CMK (cell line): ENCODE measurements at places on chromosomes 2 and 18.

DNA sequence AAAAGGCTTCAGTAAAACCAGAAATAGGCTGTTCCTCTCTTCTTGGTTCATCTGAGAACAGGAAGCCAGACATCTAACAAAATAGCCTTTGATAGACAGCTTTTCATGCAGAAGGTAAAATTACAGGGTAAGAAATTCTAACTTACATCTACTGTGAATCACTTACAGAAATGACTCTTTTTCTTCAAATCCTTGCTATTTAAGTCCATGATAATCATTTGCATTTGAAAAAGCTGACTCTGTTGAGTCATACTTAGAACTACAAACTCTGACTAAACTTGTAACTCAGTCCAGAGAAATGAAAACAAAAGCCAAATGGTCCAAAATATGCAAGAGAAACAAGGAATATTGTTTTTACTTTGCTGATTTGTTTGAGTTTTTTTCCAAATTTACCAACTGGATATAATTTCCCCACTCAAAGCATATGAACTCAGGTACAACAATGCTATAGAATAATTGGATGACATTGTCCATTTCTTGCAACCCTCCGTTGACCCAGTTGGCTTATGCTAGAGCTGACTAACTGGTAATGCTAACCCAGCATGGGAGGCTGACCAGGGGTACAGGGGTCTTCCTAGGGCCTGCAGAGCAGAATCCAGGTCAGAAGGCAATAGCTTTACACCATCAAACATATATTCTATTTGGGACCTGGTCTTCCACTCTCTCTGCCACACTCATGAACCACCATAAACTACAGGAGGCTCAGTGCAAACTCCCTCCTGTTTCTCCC, 18.8 kb upstream of the MREG start:
- DNase-seq = no peak

DNA sequence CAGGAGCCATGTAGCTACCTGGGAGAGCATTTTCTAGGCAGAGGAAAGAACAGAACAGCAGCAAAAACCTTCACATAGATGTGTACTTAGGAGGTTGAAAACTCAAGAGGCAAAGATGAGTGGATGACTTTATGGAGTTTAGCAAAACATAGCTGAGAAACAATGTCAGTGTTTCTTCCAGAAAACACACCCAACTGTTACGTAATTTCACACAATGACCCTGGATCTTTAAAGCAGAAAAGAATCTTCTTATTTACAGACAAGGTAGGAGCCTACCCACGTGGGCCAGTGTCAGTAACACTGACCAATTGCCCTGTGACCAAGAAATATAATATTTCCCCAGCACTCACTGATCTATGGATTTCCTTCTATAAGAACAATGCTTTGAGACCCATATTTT, 254.6 kb downstream of the CDH20 start:
- no peak for DNase-seq

DNA sequence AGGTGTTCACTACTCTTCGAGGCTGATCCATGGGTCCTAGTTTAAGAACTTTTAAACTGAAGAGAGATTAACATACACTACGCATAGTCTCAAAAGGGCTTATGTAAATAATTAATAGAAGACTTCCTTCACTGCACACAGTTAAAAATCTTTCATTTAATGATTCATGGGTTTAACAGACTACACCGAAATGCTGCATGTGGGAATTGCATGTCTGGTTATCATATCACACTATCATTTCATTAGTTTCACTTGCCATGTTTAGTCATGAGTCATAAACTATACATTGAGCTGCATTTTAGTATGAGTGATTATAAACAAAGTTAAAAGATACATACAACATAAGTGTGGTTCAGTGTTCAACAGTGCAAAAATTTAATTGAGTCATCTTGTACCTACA, 31.2 kb downstream of the GLS start:
- DNase-seq = no peak

DNA sequence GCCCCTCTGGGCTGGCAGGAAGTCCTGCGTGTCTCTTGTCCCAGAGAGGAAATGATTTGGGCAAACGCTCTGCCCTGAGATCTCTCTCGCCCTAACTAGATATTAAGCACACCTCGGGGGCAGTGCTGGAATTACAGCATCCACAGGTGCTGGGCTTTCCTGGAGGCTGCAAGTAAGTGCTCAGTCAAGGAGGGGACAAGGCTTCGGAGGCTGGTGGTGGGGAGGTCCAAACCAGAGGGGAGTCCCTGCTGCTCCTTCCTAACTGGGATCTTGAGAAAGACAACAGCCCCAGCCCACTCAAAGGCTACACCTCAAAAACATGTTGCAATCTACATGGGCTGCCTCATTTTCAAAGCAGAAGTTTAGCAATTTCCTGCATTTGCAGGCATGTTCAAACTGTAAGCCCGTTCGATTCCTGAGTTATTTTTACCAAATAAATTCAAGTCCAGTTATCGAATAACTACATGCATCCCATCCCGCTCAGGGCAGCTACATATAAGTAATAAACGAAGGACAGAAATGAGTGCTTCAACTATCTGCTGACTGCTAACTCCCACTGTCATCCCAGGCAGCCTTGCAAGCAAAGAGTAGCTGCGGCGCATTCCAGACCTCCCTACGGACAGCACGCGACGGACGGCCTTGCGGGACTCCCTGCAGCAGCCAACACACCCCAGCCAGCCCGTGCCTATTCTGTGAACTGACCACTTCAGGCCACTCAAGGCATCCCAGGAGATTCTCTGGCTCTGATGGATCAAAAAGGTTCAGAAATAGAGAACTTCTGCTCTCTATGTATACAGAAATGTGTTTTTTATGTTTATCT, 27.5 kb downstream of the ZNF516 start:
- DNase-seq = no peak

DNA sequence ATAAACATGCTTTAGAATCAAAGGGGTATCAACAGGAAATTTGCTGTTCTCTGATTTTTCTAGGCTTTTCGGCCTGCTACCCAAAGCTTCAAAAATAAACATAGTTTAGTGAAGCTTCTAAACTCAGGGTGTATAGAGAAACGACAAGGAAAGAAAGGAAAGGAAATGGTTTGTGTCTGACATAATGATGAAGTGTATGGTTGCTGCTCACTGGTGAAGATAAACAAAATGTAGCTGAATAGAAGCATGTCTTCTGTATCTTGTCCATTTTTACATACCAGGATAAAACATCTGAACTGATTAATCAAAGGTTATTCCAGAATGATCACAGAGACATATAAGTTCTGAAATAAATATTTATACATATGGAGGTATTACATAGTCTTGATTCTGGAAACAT, 1324.6 kb upstream of the NRXN1 start:
- DNase-seq = no peak

GRCh38 chr2:238518172-238518820, 91.6 kb downstream of the ASB1 start:
- no peak for DNase-seq

GRCh38 chr18:22088029-22088428, 81.4 kb upstream of the GATA6 start:
- DNase-seq = no peak

DNA sequence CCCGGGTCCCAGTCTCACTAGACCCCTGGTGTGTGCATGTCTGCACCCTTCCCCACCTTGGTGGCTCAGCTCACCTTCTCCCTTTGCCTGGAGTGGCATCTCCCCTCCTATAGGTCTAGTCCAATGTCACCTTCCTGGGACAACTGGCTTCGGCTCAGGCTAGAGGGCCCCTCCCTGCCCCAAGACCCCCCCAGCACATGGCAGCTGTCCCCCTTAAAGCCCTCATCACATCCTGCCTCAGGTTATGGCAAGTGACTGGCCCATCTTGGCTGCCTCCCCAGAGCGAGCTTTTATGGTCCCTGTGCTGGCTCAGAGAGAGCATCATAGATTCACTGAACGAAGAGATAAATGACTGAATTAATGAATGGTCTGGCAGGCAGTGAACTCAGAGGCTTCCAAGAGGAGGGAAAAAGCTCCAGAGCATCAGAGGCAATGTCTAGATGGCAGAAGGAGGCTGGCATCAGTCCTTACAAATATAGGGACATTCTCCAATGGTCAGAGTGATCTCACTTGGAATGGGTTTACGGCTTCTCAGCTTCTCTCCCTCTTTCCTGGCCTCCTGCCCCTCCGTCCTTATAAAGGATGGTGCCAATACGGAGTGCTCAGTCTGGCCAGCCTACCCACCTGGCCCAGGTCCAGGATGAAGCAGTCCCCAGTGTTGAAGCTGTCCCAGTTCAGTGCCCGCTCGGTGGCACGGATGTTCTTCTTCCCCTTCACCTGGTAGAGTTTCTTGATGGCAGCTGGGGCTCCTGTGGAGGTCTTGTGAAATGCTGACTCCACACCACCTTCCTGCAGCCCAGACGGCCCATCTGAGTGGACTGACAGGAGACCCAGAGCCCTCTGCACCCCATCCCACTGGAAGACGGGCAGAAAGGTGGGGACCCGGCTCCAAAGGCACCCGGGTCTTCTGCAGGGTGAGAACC, 9.4 kb downstream of the CAPG start:
- no peak for DNase-seq
